Daoy (cell line): ENCODE measurements at places on chromosomes 7 and 10. TPM values are rescaled to one million over a fixed set of nuclear protein-coding genes. Genes with fewer than 3 reads are reported as not detected.

DNA sequence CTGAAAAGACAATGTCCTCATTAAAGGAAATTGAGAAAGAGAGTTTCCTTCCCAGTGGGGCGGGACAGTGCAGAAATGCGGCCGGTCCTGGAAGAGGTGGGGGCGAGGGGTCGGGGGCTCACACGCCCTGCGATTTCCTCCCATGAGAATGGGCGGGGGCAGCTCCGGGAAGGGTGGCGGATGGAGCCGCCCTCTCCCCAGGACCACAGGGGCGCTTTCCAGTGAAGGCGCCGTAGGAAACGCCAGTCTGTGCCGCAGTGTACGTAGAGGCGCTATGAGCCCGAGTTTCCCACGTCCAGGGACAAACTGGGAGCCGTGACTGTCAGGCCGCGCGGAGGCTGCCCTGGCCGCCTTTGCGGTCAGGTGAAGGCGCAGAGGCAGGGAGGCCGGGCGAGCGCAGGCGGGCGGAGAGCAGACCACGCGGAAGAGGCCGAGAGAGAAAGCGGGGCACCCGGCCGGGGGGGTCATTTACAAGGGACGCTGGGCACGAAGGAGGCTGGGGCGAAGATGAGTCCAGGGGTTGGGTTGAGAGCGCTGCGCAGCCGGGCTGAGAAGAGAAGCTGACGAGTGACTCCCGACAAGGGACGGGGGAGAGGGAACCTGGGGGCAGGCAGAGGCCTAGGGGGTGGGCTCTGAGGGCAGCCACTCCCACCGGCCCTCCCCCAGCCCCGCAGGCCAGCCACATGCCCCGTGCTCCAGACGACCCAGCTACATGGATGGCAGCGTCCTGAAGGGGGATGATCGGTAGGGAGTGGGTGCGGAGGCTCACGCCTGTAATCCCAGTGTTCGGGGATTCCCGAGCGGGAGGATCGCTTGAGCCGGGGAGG is 45.0 kb downstream of the ALOX5 start:
- DNase-seq: peak; percentile 21

- no peak for DNase-seq
Observed at GRCh38 chr7:2640846-2641316, 9.1 kb downstream of the TTYH3 start.

- no peak for DNase-seq
Observed at GRCh38 chr10:9297580-9297979, 1243.1 kb downstream of the GATA3 start.

- no peak for DNase-seq
Observed at GRCh38 chr10:114649217-114649903, 8.7 kb downstream of the ABLIM1 start.

DNA sequence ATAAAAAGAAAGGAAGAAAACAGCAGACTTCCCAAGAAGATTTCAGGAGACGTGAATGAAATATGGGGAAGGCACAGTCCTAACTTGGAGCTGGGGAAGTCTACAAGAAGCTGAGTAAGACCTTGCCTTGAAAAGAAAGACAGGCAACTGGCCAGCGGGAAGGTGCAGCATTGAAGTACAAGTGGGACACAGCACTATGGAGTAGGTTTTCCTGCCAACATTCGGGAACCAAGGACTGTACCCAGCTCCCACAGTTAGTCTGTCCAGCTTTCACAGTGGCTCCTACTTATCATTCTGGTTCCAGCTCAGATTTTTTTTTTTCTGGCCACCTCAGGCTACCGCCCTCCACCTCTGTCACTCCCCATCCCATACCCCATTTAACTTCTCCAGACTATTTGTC is 10.0 kb downstream of the HPS1 start:
- no peak for DNase-seq

DNA sequence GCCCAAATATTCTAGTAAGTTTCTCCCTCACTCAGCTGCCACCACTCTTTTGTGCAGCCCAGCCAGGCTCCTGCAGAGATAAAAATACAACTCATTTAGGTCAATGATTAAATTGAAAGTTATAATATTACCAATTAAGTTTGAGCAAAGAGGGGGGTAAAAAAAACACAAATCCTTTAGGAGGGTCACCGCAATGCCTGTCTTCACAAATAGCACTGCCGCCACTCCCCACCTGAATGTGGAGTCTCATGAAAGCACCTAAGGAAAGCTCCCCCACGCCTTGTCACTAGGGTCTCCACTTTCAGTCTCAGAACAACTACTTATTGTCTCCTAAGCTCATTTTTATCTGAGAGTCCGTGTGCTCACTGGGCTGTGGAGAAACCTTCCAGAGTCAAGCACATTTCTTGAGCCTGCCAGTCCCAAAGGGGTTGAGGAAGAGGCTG is 148.7 kb downstream of the FGFR2 start:
- no peak for DNase-seq

DNA sequence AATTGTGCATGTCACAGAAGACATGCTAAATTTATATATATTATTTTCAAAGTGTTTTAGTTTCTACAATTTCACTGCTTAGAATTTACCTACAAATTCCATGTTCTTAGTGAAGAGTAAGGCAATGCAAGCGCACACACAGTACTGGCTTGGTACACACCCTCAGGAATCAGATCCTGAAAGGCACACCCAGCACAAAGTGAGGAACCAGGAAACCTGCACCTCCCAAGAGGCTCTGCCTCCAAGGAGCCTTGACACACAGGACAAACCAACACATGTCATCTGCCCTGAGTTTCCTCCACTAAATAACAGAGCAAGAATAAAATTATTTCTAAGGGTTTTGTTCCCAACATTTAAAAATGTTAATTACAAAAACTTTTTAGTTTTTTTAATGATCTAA is 156.2 kb downstream of the PARD3 start:
- DNase-seq: no peak

- peak; percentile 91 for DNase-seq
Observed at GRCh38 chr7:32506266-32507054, 11.2 kb downstream of the AVL9 start.

DNA sequence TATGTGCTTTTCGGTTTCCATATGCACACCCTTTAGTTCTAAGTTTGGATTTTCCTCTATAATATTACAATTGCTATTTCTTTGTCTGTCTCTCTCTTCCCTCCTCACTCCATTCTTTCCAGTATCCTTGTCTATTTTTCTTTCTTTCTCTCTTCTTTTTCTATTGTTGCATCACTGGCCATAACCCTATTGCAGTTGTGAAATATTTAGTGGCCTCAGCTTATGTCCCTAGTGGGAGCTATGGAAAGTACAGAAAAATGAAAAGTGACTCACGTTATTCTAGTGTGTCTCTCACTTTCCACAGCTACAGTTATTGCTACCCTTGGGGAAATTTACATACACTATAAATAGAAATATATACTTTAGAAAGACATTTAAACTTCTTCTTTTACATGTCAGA is 59.1 kb downstream of the CNTNAP2 start:
- no peak for DNase-seq

DNA sequence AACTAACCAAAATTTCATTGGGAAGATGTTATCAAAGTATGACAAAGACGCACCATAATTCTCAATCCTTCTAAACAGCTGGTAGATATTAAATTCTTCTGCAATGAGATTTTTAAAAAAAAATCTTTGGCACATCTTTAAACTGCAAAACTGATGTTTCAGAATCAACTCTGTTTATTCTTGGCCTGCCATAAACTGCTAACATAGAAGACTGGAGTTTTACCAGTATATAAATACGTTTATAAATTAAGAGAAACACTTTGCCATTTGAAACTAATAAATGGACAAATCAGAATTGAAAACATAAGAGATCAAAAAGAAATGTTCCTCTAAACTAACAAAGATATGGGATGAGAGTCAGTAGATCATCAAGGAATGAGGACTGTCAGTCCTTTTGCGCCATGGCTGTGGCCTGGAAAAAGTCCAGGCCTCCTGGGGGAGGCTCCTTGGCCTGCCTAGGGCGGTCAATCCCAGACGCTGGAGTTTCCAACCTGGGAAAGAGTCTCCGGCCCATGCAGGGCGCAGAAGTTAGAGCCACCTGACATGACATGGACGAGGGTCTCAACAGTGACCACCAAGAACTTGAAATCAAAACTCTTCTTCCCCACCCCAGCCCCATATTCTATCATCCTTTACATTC is 34.2 kb upstream of the NEBL start:
- no peak for DNase-seq

DNA sequence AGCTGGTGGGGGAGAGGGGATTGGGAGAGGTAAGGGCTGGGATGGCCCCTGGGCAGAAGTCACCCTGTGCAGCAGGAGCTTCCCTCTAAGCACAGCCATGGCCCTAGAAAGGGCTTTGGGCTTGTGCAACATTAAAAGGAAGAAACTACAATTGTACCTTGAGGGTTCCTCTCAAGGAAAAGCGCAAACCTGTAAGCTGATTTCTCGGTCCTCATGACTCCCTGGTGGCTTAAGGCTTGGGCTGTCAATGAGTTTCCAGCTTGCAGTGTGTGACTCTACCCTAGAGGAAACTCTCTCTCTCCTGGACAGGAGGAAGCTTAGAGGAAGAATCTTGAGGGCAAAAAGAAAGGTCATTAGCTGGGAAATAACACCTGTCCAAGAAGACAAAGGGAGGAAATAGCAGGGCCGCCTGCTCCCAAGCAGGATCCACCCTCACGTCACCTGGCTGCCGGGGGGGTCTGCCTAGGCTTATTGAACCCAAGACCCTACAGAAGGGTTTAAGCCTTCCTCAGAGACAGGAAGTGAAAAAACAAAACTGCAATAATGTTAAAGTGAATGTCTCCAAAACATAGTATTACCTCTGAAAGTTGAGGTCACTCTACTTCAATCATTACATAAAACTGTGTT is 112.5 kb downstream of the WDR11 start:
- DNase-seq: no peak

- no peak for DNase-seq
Observed at GRCh38 chr7:108515630-108516029, 10.3 kb downstream of the PNPLA8 start.

DNA sequence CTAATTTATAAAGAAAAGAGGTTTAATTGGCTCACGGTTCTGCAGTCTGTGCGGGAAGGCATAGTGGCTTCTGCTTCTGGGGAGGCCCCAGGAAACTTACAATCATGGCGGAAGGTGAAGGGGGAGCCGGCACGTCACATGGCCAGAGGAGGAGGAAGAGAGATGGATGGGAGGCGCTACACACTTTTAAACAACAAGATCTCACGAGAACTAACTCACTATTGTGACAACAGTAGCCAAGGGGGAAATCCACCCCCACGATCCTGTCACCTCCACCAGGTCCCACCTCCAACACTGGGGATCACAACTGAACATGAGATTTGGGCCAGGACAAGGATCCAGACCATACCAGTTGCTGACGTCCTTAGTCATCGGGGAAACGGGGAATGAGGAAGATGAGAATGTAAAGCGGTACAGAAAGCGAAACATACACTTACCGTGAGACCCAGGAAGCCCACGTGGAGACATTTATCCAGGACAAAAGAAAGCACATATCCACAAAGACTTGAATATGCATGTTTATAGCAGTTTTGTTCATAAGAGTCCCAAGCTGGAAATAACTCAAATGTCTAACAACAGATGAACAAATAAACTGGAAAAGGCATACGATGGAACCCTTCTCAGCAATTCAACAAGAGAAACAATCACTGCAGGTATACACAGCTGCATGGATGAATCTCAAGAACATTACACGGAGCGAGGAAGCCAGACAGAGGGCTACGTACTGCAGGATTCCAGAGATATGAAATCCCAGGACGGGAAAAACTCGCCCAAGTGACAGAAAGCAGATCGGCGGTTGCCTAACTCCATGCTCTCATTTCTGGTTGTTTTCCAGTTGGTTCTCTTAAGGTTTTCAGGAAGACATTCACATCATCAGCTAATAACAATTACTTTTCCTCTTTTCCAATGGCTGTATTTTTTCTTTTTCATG is 26.2 kb upstream of the INPP5A start:
- DNase-seq: no peak

- DNase-seq: no peak
Observed at GRCh38 chr10:131683281-131683861, 217.4 kb upstream of the PPP2R2D start.

DNA sequence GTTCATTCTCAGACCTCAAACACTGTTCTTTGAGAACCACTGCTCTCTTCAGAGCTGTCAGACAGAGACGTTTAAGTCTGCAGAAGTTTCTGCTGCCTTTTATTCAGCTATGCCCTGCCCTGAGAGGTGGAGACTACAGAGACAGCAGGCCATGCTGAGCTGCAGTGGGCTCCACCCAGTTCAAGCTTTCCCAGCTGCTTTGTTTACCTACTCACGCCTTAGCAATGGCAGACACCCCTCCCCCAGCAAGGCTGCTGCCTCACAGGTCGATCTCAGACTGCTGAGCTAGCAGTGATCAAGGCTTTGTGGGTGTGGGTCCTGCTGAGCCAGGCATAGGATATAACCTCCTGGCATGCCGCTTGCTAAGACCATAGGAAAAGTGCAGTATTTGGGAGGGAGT is 80.5 kb upstream of the CYP2C9 start:
- no peak for DNase-seq

- DNase-seq: no peak
Observed at GRCh38 chr10:131728286-131729228, 172.3 kb upstream of the PPP2R2D start.

- DNase-seq: no peak
Observed at GRCh38 chr10:48300556-48300955, 5.9 kb upstream of the MAPK8 start.

DNA sequence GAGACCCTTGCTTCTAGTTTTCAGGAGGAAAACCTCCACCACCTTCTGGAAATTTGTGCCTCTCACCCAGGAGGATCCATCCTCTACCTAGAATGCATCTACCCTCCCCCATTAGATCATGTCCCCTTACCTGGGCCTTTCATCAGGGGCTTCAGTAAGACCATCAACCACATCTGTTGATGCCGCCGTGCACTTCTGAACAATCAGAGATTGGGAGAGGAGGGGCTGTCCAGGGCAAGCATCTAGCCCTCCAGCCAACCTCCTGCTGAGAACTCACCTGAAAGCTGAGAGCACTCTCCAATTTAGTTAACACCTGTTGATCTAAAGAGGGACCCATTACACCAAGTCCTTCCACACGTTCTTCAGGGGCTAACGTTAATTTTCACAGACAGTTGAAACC is 57.6 kb upstream of the PIK3CG start:
- DNase-seq: no peak

GRCh38 chr10:1343176-1343575 is 287.0 kb downstream of the WDR37 start:
- no peak for DNase-seq

GRCh38 chr10:110432814-110433565 is 64.7 kb upstream of the DUSP5 start:
- DNase-seq: no peak

DNA sequence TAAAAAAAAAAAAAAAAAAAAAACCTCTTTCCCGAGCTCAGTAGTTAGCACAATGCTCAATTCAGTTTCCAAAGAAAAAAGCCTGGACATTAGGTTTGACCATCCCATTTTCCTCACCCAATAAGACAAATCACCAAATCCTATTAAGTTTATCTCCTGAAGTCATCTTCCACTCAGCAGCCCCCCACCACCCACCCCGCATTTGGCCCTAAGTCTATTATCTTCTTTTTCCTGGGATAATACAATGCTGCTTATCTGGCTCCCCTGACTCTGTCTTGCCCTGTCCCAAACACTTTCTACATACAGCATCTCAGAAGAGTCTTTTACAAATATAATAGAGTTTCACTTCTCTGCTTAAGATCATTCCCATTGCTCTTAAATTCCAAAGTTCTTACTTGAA is 17.8 kb upstream of the LMOD2 start:
- no peak for DNase-seq

GRCh38 chr10:83982812-83983211 is 156.5 kb upstream of the GHITM start:
- no peak for DNase-seq

TMEM236 gene
- total RNA-seq: 0.06 TPM in 1 of 2 replicates, not detected in the other

VSIR gene
- total RNA-seq: 1.5 and 1.9 TPM in 2 replicates

NPC1L1 gene
- total RNA-seq: not detected in 2 replicates

VSTM4 gene
- total RNA-seq: 3.3 and 9.5 TPM in 2 replicates
